ENCODE measurements at places on chromosomes 2 and 18.

DNA sequence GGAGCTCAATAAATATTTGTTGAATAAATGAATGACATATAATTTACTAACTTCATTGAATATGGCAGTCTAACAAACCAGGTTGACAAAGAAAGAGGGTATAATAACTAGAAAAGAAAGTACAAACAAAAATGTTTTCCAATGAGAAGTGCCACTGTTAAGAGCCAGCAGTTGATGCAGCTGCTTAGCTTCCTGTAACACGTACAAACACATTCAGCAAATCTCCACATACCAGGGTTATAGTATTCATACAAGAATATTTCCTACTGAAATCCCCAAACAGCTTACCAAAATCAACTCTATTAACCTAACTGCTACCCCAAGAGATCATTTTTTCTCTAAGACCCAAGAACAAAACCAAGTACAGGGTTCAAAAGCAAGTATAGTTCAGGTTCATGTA lies 77.7 kb downstream of the THADA start:
- DNase-seq = no peak

DNA sequence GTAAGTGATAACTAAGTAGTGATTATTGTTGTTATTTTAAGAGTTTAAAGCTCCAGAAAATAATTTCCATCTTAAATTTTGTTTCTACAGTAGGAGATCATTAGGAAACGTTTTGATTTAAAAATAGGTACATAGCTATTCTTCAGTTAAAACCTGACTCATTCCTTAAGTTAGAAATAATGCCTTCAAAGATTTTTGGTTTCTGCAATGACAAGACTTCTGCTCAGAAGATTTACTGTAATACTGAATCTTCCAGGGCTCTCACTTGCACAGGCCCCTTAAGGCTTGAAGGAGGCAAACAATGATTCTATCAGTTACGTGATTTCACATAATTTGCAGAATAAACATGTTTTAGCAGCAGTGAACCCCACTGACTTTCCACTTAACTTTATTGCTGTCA lies 333.7 kb downstream of the RAD51AP2 start:
- no peak for DNase-seq

GRCh38 chr2:47208852-47209606 lies 53.9 kb upstream of the STPG4 start:
- DNase-seq = no peak

DNA sequence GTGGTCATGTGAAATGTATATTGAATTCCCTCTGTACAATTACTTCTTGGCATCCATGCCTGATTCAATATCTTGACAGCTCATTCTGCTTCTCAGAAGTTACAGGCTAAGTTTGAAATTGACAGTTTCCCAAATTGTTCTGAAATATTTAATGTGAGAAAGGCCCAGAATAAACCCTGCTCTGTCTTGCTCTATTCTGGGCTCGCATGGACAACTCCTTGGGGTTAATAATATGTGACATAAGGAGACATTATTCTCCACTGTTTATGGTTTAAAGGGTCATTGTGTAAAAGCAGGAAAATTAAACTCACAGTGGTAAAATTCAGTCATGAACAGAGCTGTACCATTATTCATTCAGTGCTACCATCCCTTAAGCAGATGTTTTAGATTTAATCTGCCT lies 160.7 kb upstream of the CNTNAP5 start:
- no peak for DNase-seq

- DNase-seq = no peak
These were observed 69.7 kb downstream of the LYPD6 start for GRCh38 chr2:149399934-149400615.

- DNase-seq = no peak
These were observed 43.5 kb upstream of the ELAC1 start for GRCh38 chr18:50924372-50924771.

DNA sequence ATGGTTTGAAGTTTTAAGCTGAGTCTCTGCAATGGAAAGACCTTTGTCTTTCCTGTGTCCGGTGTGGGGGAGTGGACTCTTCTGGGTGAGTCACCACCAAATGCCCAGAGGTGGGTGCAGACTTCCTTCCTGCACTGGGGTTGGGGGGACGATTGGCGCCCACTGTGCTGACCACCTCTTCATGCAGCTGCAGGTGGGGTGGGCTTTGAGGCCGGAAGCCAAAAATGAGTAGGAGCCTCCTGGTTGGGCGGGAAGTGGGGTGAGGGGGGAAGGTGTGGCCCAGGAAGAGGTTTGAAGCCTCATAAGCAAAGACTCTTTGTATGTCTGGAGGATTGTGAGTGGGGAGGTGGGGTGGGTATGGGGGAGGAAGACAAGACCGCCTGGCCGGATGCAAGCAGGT lies 27.6 kb downstream of the PAX8 start:
- DNase-seq = no peak

DNA sequence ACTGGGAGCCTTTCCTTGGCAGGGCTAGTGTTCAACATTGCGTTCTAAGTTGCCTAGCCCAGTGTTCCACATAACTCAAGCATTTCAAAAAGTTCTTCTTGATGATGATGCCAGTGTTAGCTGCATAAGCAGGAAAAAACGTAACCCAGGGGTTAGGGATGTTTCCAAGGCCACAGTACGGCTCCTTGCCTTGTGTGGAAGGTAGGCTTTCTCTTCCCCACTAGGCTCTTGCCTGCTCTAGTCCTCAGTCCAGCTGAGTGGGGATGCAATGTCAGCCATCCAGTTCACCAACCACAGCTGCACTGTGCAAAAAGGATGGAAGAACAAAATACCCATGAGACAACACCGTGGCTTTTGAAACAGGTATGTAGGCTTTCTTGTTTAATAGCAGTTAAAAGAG lies 28.0 kb upstream of the CYP26B1 start:
- no peak for DNase-seq

DNA sequence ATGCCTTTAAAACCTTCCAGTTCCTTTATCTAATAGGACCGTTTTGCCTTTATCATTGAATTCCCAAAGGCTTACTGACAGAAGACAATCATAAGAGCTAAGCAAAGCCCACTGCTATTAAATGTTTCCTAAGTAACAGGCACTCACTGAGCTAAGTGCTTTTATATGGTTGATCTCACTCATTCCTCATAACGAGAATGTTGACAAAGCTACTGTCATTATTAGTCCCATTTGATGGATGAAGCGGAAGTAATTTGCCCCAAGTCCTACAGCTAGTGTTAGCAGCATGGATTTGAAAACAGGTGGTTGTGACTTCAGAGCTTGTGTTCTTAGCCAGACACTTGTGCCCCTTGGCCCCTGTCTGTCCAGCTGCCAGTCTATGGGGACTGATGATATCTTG lies 134.8 kb upstream of the SERPINE2 start:
- DNase-seq = no peak

Data from NCI-H1048 (cell line).